Effector CD4-positive, alpha-beta T cell (primary cell): ENCODE measurements at places on chromosomes 2 and 18.

DNA sequence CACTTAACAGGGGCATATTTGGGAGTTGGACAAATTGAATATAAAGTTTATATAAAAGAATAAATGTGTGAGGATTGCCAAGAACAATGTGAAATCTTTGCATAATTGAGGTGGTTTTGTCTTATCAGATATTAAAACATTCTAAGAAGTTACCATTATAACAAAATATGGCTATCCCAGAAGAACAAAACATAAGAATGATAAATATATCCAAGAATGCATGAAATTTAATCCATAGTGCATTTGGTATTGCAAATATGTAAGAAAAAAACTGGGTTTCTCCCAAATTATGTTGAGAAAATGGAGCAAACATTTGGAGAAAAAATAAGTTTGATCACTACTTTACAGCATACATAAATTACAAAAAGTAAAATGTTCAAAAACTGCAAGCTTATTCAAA is 562.4 kb downstream of the RNF144A start:
- no peak for DNase-seq

- no peak for DNase-seq
Measured at GRCh38 chr2:149767516-149767974, 180.0 kb upstream of the MMADHC start.

- DNase-seq, result peak; percentile 49
Measured at GRCh38 chr2:234164493-234165413, 114.3 kb downstream of the SPP2 start.

GRCh38 chr2:88927128-88927527 is 235.7 kb downstream of the RPIA start:
- DNase-seq, result no peak

DNA sequence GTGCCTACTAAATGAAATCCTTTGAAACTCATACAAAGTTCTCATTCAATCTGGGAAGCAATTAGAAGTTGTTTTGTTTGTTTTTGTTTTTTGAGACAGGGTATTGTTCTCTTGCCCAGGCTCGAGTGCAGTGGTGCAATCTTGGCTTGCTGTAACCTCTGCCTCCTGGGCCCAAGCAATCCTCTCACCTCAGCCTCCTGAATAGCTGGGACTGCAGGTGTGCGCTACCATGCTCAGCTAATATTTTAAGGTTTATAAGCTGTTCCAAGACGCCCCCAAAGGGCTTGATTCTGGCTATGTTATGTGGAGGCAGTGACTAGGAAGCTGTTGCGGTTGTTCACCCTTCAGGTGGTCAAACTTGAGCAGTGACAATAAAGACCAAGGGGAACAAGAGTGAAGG is 48.5 kb downstream of the NAB1 start:
- DNase-seq, result no peak

GRCh38 chr2:126994340-126994777 is 95.7 kb downstream of the TEX51 start:
- DNase-seq, result no peak

DNA sequence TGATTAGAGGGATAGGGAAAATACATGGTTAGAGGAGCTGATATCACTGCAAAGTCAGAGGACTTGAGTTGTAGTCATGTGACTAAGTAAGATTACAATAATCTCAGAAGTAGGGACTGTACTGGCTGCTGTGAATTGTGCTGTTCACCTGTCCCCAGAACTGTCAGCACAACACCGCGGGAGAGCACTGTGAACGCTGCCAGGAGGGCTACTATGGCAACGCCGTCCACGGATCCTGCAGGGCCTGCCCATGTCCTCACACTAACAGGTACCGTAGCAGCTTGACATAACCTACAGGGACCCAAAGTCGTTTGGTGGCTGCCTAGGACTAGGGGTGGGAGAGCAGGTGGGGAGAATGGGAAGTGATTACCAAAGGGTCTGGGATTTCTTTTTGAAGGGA is 132.8 kb upstream of the TTC39C start:
- DNase-seq, result no peak

GRCh38 chr2:23513872-23514793 is 129.2 kb downstream of the KLHL29 start:
- no peak for DNase-seq

DNA sequence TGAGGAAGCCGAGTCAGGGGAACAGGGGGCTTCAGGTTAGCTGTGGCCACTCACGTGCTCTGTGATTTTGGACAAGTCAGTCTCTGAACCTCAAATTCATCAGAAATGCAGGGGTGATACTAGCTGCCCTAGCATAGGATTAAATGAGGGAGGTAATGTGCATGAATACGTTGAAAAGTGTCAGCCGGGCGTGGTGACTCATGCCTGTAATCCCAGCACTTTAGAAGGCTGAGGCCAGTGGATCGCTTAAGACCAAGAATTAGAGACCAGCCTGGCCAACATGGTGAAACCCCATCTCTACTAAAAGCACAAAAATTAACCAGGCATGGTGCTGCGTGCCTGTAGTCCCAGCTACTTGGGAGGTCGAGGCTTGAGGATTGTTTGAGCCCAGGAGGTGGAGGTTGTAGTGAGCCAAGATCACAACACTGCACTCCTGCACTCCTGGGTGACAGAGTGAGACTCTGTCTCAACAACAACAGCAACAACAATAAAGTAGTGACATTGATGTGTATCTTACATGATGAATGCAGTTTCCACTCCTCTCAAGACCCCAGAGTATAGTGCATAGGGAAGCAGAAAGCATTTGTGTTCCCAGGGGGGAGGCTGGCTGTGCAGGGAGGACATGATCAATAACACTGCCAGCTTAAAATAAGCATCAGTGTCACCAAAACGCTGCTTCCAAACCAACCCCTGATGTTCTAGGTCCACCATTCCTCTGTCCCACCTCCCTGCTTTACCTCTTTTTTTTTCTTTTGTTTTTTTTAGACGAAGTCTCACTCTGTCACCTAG is 68.8 kb downstream of the HNRNPLL start:
- DNase-seq, result no peak

DNA sequence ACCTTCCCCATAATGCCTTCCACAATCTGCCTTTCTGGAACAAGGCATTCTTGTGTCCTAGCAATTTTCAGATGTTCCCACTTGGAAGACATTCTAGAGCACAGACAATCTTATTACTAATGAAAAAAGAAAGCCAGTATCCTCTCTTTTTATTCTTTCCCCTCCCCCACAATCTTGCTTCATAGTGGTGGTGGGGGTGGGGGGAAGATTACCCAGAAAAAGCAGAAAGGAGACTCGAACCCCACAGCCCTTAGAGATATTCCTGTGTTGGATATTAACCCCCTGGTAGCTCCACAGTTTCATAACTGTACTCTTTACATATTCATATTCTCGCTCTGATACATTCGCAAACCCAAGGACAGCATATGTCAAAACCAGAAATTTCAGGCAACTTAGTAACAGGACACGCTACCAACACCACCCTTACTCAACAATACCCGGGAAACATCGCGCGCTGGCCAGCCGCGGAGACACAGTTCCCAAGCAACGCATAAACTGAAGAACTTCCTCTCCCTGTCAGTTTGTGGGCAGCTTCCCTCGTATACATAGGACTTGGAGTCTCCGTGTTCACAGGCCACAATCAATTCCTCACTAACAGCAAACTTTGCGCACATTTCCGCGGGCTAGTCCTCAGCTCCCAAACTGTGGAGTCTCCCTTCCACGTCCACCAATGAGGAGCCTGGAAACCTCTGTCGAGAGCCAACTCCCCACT is 793 bp downstream of the NR4A2 start:
- no peak for DNase-seq

GRCh38 chr2:10820562-10820961 is 8.0 kb upstream of the PDIA6 start:
- DNase-seq, result no peak

GRCh38 chr2:110881908-110882307 is 149.5 kb downstream of the ACOXL start:
- no peak for DNase-seq

- DNase-seq, result no peak
Measured at GRCh38 chr2:17540813-17541530, 476 bp downstream of the VSNL1 start.

DNA sequence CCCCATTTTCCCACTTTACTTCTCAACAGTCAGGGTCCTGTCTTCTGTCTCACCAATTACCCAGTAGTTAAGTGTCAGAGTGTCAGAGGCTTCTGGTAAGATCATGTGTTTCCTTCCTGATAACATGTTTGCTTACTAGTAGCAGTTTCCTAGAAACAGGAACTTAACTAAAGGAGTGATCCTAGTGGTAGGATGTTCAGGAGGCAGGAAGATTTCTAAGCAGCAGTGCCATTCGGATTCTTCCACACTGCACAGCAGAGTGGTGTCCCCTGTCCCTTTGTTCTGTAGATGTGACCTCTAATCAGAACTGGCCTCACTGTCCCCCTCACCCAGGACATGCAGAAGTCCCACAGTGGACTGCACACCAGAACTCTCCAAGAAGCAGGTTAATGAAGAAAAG is 221.8 kb upstream of the OSR1 start:
- DNase-seq, result no peak

DNA sequence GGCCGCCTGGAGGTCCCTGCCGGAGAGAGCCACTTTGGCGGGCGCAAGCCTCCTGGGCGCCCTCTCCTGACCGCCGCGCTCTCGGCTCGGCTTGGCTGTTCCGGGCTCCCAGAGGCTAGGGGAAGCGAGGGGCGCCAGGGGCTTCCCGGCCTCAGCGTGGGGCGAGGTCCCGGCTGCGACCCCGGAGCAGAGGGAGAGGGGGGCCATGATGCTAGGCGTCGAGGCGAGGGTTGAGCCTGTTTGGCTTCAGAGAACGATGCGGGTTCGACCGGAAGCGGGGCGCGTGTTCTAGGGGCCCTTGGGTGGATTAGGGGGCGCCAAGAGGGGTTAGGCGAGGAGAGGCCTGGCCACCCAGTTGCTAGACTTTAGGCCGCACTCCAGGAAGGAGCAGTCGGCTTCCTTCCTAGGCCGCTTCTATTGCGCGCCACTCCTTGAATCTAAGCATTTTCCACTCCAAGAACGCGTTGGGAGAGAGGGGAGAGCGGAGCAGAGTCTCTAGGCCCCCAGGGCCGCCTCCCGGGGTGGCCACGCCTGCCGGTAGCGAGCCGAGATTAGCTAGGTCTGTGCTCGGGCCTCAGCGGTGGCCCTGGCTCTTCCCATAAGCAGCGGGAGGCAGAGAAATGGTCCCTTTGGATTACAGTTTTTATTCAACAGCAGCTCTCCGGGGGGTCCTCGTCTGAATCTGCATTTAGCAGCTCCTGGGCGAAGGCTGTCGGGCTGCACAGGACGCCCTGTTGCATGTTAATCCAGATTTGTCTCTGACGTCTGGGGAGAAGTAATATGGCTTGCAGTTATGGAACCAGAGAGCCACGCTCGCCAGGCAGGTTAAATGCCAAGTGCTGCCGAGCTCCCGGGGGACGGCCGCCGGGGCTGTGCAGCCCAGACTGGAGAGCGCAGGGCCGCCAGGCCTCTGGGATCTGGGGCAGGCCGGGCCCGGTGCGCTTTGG is 11.3 kb downstream of the MEIS1 start:
- no peak for DNase-seq

DNA sequence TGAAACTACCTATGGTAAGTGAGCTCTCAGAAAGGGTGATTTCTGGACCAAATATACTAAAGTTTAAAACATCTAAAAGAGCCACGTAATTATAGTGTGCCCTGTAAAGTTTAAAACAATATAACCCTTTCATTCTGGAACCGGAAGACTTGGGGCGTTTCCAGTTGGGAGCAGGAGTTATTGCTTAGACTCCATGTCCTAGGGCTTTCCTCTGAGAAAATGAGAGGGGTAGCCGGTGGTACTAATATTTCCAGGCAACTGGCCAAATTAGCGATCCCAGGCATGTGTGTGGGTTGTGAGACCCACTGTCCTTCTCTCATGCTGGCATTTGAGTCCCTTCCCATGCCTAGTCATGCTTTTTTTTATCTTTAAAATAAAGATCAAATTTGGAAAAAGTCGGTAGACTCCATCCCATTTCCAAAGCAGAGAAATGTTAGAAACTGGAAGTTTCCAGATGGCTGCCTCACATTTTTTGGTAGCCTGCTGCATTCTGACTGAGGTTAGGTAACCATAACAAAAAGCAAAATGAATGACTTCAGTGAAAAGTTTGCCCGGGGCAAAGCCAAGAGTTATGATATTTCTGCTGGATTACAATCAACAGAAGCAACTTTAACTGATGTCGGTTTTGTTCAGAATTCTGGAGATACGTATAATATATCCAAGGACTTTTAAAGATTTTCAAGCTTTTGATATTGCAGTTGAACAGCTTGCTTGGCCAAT is 227.4 kb downstream of the SS18 start:
- DNase-seq, result no peak

GRCh38 chr2:103808814-103809213 is 1045.1 kb upstream of the POU3F3 start:
- DNase-seq, result no peak

- DNase-seq, result no peak
Measured at GRCh38 chr2:12369566-12369965, 347.2 kb upstream of the TRIB2 start.

DNA sequence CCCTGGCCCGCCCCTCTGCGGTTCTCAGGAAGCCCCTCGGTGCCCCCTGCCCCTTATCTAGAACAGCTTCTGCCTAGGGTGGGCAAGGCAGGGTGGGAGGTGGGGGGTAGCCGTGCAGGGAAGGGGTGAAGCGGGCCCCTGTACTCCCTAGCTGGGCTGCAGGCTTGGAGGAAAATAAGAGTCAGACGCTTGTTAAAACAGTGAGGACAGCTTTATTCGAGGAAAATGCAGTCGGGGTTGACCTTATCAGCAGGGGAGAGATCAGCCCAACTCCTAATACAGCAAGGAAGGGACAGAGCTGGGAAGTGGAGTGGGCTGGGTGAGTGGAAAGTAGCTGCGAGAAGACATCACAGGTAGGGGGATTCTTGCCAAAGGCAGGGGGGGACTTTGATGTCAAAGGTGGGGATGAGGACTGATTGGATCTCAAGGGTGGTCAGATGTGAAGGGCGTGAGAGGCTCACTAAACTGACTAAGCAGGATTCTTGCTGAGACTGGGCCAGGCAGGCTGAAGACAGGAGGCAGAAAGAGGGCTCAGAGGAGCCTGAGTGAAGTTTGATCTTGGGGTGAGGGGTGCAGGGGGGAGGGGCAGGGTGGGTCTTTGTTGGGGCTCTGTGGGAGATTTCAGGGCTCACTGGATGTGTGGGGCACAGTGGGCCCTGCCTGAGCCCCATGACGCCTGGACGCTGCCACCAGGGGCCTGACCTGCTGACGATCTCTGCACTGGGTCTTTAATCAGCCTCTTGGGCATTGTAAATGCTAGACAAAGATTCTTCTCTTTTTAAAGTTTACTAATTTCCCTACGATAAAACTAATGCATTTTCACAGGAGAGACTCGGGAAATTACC is 29.9 kb downstream of the HPCAL1 start:
- DNase-seq, result no peak

DNA sequence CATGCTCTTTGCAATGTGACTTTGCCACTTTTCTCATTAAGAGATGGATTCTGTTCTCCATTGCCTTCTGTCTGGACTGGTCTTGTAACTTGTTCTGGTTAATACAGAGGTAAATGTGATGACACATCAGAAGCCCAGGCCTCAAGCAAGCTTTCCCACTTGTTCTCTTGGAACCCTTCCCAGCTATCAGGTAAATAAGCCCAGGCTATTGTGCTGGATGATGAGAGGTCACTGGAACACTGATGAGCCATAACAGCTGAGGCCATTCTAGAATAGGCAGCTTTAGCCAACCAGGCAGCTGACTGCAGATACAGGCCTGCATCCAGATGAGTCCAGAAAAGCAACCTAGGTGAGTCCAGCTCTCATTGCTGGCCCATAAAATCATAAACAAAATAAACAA is 1007.0 kb upstream of the ACVR2A start:
- no peak for DNase-seq
